ENCODE measurements at places on chromosomes 2 and 18. TPM values are rescaled to one million over a fixed set of nuclear protein-coding genes. Genes with fewer than 3 reads are reported as not detected.
A peak's percentile ranks its signal among the peaks of the same experiment; 100 is the strongest.

DNA sequence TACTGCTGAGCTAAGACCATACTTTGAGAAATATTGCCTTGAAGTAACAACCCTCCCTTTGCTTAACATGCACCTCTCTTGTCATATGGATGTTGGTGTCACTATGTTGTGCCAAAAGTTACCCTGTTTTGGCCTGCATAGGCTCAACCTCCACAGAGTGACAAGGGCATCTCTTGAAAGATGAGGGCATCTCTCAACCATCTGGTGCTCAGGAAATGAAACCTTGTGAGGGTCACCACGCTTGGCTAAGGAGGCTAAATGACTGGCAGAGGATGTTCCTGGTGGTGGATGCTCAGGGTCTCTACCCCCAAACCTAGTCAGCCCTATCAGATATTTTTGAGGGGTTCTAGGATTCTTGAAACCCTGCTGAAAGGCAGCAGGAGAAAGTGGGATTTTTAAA, 2.3 kb downstream of the LHCGR start:
- DNase-seq = no peak

- no peak for DNase-seq
Observed at GRCh38 chr2:46010223-46010924, 286.8 kb upstream of the EPAS1 start.

DNA sequence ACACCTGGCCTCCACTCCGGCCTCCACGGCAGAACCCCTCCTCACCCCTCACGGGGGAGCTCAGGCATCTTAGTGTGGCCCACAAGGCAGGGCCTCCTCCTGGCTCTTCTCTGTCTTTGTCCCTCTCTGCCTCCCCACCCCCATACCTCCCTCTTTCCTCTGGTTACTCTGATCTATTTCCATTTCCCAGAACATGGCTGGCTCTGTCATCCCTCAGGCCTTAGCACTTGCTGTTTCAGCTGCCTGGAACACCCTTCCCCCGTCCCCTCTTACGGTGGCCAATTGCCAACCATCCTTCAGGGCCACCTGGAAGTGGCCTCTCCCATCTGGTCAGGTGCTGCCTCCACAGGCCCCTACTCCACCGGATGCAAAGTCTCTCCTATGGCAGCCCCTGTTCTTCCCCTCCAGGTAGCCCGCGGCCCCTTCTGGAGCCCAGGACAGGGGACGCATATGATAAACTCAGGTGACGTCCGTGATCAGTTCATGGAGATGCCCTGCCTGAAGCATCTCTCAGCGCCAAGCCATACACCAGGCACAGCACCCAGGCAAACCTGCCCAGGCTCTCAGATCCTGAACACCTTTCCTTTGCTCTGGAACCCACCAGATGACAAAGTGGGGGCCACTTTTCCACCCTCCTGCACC, 3.6 kb upstream of the ECEL1 start:
- peak; percentile 66 for DNase-seq

DNA sequence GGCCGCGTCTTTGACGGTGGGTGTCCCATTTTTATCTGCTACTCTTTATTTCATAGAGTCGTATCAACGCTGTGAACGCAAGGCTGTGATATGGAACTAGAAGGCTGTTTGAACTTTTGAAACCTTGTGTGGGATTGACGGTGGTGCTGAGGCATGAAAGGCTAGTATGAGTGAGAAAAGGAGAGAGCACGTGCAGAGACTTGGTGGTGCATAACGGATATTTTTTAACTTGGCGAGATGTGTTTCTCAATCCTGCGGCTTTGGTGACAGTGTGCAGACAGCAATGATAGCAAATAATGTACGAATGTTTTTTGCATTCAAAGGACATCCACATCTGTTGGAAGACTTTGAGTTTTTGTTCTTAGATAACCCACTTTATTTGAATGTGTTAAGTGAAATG, 6.2 kb downstream of the HES6 start:
- no peak for DNase-seq

The SKA1 gene
- not detected for polyA plus RNA-seq

The SPP2 gene
- polyA plus RNA-seq = not detected

The SMCHD1 gene
- polyA plus RNA-seq = 7.9 TPM
